ENCODE measurements at places on chromosomes 3 and 15.

DNA sequence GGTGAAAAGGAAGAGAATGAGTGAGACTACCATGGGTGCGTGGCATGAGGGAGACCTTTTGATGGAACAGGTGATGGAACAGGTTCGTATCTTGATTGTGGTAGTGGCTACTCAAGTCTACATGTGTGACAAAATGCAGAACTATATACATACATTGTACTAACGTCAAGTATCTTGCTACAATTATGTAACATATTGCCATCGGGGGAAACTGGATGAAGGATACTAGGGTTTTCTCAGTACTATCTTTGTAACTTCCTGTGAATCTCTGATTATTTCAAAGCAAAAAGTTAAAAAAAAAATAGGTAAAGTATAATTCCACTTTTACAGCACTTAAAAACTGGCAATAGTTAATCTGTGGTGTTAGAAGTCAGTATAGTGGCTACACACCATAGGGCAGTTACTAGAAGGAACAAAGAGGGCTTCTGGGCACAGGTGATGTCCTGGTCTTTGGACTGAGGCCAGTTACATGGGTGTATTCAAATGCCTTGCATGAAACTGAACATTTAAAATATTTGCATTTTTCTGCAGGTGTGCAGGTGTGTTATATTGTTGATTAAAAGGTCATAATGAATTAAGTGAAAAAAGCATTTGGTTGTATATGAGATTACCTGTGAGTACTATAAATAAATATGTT is 61.4 kb downstream of the LRRK1 start:
- no peak for DNase-seq

GRCh38 chr3:55332176-55332575 is 154.9 kb downstream of the WNT5A start:
- DNase-seq = no peak

GRCh38 chr15:66961901-66962300 is 103.5 kb upstream of the SMAD3 start:
- DNase-seq = no peak

GRCh38 chr15:68992696-68993095 is 21.8 kb upstream of the NOX5 start:
- DNase-seq = no peak

DNA sequence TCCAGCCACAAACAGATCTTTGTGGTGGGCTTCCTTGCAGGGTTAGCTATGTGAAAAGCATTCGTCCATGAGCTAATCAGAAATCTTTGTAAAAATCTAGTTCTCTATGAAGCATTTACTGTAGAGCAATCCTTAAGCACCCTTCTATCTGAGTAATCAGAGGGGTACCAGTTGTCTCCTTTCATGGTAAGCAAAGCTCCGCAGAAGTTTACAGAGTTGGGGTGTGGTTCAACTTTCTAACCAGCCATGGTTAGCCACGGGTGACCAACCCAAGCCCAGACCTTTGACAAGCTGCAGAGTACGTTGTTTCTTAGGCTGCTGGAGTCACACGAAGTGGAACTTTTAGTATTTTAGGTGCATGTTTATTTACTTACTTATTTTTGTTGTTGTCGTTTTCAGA is 77.4 kb downstream of the FLNB start:
- DNase-seq = no peak
